Hindlimb muscle (tissue), 1 donor: ENCODE measurements at places on chromosomes 6 and 20.

GRCh38 chr20:2795451-2795850, 5.0 kb downstream of the CPXM1 start:
- DNase-seq, result no peak

GRCh38 chr6:74606582-74607071, 599.2 kb downstream of the COL12A1 start:
- DNase-seq, result peak; percentile 55

DNA sequence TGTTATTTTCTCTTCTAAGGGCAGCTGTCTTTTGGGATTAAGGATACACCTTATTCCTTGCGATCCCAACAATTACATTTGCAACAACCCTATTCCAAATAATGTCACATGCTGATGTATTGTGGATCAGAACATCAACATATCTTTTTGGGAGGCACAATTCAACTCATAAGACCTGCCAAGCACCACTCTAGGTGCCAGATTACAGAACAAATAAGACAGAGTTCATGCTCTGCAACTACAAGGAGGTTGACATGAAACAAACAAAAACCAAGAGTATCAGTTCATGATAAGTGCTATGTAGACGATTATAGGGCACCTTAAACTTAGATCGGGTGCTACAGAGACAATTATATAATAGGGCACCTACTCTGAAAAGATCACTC, 203.2 kb upstream of the SGK1 start:
- no peak for DNase-seq

DNA sequence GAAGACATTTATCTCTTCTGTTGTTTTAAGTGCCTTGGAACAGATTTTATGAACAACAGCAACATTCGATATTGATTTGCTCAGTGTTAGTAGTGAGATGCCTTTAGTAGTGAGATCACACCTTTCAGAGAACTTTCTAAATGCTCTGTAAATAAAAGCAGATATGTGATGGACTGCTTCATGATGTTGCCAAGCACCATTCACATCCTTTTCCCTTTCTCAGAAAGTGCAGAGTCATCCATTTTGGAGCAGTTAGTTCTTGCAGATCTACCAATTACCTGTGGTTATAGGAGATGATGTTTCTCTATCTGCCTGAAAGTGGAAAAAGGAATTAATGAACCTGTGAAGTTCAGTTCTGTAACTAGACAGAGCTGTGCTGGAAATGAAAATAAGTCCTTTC, 27.0 kb downstream of the CBFA2T2 start:
- DNase-seq, result no peak

DNA sequence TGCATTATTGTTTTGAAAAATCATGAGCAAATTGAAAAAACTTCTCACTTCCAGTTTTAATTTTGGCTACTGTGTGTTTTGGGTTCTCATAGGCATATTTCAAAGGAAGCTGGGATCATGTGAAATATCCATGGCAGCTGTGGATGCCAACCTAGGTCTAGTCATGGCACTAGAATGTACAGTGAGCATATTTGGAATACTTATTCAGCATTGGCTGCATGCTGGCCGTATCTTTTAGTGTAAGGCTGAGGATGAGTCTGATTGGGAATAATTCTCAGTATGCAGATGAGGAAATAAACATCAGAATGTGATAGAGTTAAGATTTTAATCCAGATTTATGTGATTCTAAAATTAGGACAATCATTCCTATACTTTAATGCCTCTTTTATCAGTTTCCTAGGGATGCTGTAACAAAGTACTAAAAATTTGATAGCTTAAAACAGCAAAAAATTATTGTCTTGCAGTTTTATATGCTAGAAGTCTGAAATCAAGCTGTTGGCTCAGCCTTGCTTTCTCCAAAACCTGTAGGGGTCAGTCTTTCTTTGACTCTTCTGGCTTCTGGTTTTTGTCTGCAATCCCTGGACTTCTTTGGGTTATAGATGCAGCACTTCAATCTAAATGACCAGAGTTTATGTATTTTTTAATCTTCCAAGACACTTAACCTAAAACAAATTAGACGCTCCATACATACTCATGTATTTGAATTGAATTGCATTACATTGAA, 37.7 kb upstream of the DEFB112 start:
- no peak for DNase-seq

DNA sequence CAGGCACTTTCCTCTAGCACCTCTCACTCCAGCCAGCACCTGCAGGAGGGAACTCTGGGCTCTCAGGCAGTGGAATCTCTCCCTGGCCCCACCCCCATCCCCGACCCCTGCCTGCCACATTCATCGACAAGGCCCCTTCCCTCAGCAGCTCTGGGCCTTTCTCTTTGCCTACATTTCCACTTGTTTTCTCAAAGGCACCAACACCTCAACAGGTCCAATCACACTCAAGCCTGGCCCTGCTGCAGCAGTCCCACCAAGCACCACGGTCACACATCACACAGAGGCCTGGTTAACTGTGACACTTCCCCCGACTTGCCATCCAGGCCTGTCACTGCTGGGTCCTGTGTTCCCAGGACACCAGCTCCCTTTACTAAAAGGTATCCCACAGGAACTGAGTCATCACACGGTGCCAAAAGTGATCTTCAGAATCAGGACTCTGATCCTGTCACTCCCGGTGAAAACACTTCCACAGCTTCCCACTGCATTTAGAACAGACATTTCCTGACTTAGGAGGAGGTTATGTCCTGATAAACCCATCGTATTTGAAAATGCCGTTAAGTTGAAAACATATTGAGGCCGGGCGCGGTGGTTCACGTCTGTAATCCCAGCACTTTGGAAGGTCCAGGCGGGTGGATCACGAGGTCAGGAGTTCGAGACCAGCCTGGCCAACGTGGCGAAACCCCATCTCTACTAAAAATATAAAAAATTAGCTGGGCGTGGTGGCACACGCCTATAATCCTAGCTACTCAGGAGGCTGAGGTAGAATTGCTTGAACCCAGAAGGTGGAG, 54.9 kb downstream of the MYH7B start:
- DNase-seq, result no peak

GRCh38 chr20:43903953-43904826, 10.5 kb upstream of the TOX2 start:
- DNase-seq, result no peak

- DNase-seq, result peak; percentile 64
Measured at GRCh38 chr6:3749977-3750316, 1.6 kb downstream of the PXDC1 start.

DNA sequence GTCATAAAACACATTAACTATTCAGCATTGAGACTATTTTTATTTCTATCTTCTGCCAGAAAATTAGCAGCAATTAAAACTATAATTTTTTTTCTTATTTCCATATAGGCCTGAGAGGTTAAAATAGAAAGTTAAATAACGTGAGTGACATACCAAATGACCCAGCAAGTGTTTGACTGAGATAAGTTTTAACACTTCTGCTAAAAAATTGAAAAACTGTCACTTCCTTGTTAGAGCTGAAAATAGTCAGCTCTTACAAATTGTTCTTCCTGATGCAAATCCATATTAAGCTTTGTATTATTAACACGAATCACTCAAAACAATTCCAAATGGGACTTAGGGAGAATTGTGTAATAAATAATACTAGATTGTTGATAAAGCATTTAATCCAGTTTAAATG, 26.5 kb upstream of the STX11 start:
- DNase-seq, result no peak

- peak; percentile 74 for DNase-seq
Measured at GRCh38 chr20:41329435-41330342, 10.9 kb upstream of the LPIN3 start.
